Left colon (tissue), 2 donors: ENCODE measurements at places on chromosomes 7 and 10.

DNA sequence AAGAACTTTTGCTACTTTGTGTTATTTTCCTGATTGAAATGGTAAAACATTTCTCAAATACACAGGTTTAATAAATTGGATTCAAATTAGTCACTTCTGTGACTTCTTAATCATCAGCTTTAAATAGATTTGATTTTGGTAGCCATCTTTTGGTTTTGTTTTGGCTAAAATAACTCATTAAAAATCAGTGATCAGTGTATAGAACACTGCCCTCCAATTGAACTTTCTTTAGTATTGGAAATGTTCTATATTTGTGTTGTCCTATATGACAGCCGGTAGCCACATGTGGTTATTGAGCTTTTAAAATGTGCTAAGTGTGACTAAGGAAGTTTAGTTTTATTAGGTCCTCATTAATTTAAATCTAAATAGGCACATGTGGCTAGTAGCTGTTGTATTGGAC is 50.4 kb downstream of the GLCCI1 start:
- no peak for DNase-seq

- DNase-seq: no peak
Measured at GRCh38 chr10:58642283-58642682, 129.6 kb downstream of the BICC1 start.

GRCh38 chr7:112086496-112087254 is 119.5 kb downstream of the DOCK4 start:
- DNase-seq: no peak

DNA sequence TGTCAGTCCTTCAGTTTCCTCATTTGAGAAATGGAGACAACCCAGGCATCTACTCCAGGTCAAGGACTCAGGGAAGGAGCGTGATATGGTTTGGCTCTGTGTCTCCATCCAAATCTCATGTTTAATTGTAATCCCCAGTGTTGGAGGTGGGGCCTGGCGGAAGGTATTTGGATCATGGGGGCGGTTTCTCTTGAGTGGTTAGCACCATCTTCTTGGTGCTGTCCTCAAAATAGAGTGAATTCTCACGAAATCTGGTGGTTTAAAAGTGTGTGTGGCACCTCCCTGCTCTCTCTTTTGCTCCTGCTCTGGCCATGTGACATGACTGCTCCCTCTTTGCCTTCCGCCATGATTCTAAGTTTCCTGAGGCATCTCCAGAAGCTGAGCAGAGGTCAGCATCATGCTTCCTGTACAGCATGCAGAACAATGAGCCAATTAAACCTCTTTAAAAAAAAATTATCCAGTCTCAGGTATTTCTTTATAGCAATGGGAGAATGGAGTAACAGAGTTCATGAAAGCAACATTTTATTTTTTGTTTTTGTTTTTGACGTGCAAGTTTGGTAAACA is 30.0 kb downstream of the ARHGAP22 start:
- DNase-seq: no peak

- DNase-seq: no peak
Measured at GRCh38 chr7:35355911-35356310, 102.0 kb upstream of the TBX20 start.

- no peak for DNase-seq
Measured at GRCh38 chr10:17085011-17085725, 44.4 kb downstream of the CUBN start.

DNA sequence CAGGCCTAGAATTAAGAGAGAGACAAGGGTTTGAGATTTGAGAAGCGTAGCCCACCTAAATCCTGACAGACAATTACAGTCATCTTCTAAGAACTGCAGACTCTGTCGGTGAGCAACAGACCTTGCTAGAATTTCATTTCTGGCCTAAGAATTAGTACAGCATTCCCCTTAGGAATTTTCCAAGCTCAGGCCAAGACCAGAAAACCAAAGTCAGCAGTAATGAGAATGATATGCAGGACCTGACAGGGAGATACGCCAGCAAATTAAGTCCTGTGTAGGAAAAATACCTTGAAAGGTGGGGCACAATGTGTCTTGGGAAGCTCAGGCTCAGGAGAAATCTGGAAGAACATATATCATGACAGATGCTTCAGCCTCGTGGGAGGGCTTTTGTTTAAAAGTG is 52.7 kb upstream of the HERPUD2 start:
- DNase-seq: no peak

DNA sequence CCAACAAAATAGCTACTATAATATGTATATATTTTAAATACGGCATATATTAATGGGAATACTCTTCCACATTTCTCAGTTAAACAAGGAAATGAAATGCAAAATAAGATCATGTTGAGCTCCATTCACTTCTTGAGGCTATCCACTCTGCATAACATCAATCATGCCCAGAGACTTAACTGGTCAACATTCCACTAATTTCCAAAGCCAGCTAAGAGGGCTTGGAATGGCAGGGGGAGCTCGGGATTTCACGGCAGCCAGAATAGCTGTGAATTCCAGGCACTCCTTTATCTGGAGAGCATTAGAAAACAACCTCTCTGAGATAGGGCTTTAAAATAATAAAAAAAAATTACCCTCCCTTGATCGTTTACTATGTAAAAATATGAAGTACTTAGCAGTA is 194.9 kb upstream of the CDCA7L start:
- no peak for DNase-seq

- DNase-seq: no peak
Measured at GRCh38 chr7:40675741-40676140, 540.9 kb downstream of the SUGCT start.

GRCh38 chr10:43160046-43160920 is 22.0 kb downstream of the CSGALNACT2 start:
- DNase-seq: no peak

DNA sequence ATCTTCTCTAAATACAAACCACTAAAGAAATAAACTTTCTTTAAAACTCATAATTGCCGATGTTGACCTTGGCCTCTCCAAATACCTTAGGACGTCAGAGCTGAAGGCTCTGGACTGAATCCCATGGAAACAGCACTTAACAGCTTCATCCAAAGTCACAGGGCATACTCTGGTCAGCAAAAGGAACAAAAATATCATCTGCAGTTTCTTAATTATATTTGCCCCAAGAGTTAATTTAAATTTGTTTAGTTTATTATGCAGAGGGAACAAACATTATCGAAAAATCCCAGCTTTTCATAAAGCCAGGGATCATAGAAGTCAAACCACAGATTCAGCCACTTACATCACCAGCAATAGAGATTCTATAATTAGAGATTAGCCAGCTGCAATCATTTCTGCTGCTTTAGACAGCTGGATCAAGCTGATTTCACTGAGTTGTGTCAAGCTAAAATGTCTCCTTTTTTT is 20.5 kb upstream of the FAM13C start:
- DNase-seq: no peak

GRCh38 chr7:3787717-3788264 is 486.7 kb downstream of the SDK1 start:
- peak; percentile 6 for DNase-seq

- DNase-seq: no peak
Measured at GRCh38 chr7:87359366-87359765, 13.9 kb downstream of the CROT start.

DNA sequence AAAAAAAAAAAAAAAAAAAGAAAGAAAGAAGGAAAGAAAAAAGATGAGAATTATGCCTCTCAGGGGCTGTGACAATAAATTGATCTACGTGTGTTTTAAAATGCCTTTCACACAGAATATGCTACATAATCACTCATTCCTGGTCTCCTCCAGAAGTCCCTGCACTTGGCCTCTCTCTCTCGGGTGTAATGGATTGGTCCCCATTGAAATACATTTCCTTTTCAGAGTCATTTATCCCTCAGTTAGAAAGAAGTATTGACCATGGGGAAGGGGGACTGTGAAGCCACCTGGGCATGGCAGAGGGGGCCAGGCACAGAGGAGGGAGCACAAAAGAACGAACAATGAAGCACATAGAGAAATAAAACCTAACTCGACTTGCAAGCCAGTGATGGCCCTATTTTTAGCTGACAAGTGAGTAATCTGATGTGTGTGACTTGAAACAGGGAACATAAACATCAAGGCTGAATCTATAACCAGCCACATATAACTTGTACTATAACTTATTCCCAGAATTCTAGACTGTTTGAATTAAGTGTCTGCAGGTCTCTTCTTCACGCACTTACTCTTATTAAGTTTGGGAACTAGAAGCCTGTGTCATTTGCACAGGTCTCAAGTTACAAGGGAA is 490.8 kb downstream of the KCNMA1 start:
- DNase-seq: no peak

- DNase-seq: no peak
Measured at GRCh38 chr10:116105264-116105663, 167.7 kb downstream of the GFRA1 start.

- no peak for DNase-seq
Measured at GRCh38 chr7:87038993-87039690, 20.3 kb downstream of the ELAPOR2 start.

DNA sequence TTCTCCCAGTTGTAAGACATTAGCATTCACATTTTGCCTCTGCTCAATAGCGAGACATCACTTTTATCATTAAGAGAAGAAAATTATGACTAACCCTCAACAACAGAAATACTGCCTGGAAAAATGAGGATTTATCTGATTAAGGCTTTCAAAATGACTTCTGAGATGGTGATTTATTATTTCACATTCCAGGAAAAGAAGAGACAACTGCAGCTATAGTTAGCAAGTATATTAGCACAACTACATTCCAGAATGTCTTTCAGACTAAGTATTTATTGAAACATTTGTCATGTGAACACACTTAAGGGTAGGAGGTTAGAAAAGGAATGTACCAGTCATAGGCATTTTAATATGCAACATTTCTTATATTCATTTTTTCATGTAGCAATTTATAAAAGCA is 162.0 kb downstream of the IQUB start:
- DNase-seq: no peak

- no peak for DNase-seq
Measured at GRCh38 chr7:81234896-81235295, 316.0 kb upstream of the SEMA3C start.

DNA sequence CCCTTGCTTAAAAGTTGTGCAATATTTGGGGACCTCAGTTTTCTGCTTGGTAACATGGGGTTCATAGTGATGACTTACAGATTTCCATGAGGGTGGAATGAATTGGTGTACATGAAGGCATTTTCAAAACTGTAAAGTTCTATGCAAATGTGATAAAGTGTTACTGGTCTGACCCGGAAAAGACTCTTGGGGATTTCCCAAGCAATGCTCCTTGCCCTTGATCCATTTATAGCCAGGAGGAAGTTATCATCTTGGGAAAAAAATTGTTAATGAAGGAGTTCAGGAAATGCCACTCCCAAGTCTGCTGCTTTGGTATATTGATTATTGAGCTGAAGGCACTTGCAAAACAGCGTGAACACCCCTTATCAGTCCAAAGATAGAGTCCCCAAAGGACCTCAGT is 96.3 kb upstream of the ZPBP start:
- no peak for DNase-seq

DNA sequence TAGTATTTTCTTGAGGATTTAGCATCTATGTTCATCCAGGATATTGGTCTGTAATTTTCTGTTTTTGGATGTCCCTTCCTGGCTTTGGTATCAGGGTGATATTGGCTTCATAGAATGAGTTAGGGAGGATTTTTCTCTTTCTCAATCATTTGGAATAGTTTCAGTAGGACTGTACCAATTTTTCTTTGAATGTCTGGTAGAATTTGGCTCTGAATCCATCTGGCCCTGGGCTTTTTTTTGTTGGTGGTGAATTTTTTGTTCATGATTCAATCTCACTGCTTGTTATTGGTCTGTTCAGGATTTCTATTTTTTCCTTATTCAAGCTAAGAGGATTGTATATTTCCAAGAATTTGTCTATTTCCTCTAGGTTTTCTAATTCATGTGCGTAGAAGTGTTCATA is 192.7 kb downstream of the KIF20B start:
- no peak for DNase-seq

DNA sequence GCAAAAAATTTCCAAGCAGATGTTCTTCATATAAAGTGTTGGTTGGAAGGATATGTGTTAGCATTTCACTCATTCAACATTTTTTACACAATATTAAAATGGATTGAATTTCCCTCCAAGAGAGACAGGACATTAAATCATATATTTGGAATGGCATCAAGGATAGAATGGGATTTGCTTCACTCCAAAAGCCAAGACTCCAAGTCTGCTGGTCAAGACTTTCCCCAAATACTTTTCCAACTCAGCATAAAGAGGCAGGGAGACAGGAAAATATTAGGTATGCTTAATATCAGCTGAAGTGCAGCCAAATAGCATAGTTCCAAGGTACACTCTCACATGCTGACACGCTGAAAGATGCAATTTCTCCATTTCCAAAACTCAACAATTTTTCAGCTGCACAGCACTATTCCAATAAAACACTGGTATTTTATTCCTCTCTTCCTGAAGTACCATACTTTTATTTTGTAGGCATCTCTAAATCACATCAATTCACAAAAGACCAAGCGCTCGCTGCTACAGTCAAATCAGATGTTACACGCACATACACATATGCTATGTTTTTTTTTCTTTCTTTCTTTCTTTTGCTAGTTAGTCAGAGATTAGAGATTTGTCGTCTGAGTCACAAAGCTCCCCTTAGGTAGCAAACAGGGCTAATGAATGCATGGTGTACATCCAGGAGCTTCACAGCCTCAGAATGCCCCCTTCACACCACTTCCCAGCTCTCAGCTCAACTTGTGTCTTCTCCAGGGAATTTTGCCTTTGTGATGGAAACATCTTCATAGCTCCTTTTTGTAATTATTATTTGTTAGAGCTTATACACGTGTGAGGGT is 1033.8 kb upstream of the AUTS2 start:
- DNase-seq: no peak

- DNase-seq: no peak
Measured at GRCh38 chr10:82037076-82037475, 162.1 kb downstream of the NRG3 start.

- no peak for DNase-seq
Measured at GRCh38 chr7:57201895-57202210, 69.6 kb upstream of the ZNF479 start.

- no peak for DNase-seq
Measured at GRCh38 chr7:129405527-129405926, 28.7 kb upstream of the STRIP2 start.

DNA sequence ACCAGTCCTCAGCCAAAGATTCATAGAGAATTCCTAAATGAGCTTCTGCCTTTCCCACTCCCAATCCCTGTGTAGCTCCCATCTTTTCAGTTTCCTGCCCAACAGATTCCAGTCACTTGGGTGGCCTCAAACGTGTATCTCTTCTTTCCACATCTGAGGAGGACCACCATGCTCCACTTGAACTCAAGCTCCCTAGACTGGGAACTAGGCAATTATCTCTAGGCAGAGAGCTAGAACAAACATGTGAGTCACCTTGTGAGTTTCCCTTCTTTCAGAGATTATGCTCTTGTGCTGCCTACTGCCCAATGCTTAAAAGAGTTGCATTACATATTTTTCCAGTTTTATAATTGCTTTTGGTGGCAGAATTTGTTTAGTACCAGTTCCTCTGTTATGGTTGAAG is 178.0 kb downstream of the MDFIC start:
- DNase-seq: no peak

DNA sequence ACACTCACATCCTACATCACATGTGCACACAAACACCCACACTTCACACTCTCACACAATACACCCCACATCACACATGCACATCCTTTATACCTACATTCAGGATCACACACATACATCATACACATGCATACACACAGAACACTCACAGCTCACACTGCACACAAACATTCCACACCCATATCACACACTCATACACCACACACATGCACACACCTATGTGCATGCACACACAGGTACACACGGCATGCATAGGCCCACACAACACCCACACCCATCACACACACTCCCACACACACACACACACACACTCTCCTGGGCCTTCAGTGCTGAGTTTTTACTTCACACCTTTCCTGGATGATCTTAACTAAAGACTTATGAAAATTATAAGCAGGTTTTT is 220.5 kb downstream of the DNAJB6 start:
- no peak for DNase-seq
